ENCODE measurements at places on chromosomes 2 and 18. TPM values are rescaled to one million over a fixed set of nuclear protein-coding genes. Genes with fewer than 3 reads are reported as not detected.

The TMEFF2 gene
- total RNA-seq, result 72.6 TPM

The ARHGAP25 gene
- total RNA-seq, result 0.13 TPM

The CUL3 gene
- total RNA-seq, result 57.3 TPM

The ORC4 gene
- 59.8 TPM for total RNA-seq

The POTEI gene
- total RNA-seq, result not detected

The IL1RL1 gene
- total RNA-seq, result not detected

The TNS1 gene
- total RNA-seq, result 47.8 TPM

The ING5 gene
- 24.7 TPM for total RNA-seq

The TUBA3E gene
- not detected for total RNA-seq

The COL3A1 gene
- total RNA-seq, result 602 TPM

The ZSWIM2 gene
- 0.06 TPM for total RNA-seq

The GAREM1 gene
- 3.8 TPM for total RNA-seq

The VWA3B gene
- not detected for total RNA-seq

The CYP27A1 gene
- 6.1 TPM for total RNA-seq

The SIX3 gene
- not detected for total RNA-seq

The PLA2R1 gene
- total RNA-seq, result 5.3 TPM

The SMYD1 gene
- total RNA-seq, result 1.6 TPM

The MLPH gene
- 155 TPM for total RNA-seq

The CAMKMT gene
- 6.2 TPM for total RNA-seq

The KCNG2 gene
- 0.13 TPM for total RNA-seq

The ANKMY1 gene
- total RNA-seq, result 7.8 TPM

The DSC1 gene
- not detected for total RNA-seq

The CRACDL gene
- not detected for total RNA-seq

The ATOH8 gene
- 129 TPM for total RNA-seq
